Keratinocyte (primary cell): ENCODE measurements at places on chromosomes 7 and 10. TPM values are rescaled to one million over a fixed set of nuclear protein-coding genes. Genes with fewer than 3 reads are reported as not detected.
A peak's percentile ranks its signal among the peaks of the same experiment; 100 is the strongest.

GRCh38 chr7:139661043-139661440, 116.8 kb downstream of the HIPK2 start:
- no peak for DNase-seq

DEPP1 gene
- polyA plus RNA-seq = 0.90 to 1.2 TPM (median 0.95 TPM) in 3 replicates

- no peak for DNase-seq
Measured at GRCh38 chr7:37425498-37425897, 23.2 kb downstream of the ELMO1 start.

GRCh38 chr10:17348501-17349349, 105.7 kb downstream of the ST8SIA6 start:
- peak; percentile 79 for DNase-seq

CYP2C9 gene
- 0.10 TPM in 1 of 3 replicates, not detected in the others for polyA plus RNA-seq

- no peak for DNase-seq
Measured at GRCh38 chr10:58282615-58283014, 13.7 kb downstream of the CISD1 start.
